ENCODE measurements at places on chromosomes 12 and 14.

GRCh38 chr12:69851976-69852375, 26.9 kb downstream of the MYRFL start:
- no peak for DNase-seq

DNA sequence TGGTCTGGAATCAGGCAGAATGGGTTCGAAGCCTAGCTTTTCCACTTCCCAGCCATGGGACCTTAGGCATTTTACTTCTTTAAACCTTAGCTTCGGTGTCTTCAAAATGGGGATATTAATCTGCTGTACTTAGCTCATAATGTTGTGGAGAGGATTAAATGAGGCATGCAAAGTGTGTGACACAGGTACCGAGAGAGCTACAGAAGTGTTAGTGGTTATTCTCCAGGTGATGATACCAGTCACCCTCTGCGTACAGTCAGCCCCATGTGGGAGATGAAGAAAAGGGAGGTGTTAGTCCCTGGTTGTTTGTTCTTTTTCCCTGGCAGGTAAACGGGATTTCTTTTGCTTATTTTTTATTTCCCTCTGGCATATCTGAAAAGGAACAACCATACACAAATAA, 212.1 kb downstream of the PHLDA1 start:
- DNase-seq, result no peak

DNA sequence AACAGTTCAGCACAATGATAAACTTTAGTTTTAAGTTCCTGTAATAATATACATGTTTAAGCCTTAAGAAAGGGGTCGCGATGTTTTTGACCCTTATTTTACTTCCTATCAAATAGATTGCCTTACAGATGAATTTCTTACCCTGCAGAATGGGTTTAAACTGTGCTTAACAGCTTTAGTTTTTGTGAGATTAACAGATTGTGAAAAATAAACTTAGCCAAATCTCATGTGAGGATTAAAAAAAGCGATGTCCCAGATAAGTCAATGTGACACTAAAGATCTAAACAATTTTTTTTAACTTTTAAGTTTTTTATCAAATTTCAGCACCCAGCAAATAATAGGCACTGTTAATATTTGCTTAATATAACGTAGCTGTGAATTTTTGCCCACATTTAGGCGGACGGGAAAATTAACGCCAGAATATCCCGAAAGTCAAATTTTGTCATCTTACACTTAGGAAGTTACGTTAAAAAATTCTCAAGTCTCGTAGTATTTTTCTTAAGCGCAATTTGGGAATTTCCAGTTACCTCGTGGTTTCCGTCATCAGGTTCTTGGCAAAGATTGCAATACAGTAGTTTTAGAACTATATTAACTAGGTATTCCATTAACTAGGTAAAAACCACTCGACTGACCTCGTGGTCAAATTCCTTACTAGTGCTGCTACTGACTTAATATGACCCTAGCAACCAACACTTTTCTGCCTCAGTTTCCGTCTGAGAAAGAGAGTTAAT, 1.2 kb downstream of the HNRNPC start:
- DNase-seq, result no peak

GRCh38 chr12:44428825-44429224, 447.3 kb downstream of the NELL2 start:
- no peak for DNase-seq

DNA sequence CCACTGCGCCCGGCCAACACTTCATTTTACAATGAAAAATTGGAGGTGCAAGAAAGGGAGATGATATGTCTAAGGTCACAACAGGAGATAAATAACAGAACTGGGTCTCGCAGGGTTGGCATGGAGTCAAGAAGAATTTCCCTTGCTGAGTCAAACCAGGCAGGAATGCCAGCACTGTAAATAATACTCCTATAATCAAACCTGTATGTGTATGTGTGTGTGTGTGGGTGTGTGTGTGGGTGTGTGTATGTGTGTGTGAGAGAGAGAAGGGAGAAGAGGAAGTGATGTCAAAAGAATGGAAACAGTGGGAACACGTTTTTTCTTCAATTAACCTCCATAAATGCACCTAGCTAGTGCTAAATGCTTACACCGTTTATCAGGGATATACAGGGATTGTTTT, 70.4 kb downstream of the TMEM116 start:
- no peak for DNase-seq

GRCh38 chr14:29643433-29644211, 284.0 kb downstream of the PRKD1 start:
- DNase-seq, result no peak

GRCh38 chr12:75364919-75365318, 26.0 kb upstream of the GLIPR1L2 start:
- DNase-seq, result no peak

GRCh38 chr14:93219103-93219726, 12.2 kb downstream of the UBR7 start:
- no peak for DNase-seq

DNA sequence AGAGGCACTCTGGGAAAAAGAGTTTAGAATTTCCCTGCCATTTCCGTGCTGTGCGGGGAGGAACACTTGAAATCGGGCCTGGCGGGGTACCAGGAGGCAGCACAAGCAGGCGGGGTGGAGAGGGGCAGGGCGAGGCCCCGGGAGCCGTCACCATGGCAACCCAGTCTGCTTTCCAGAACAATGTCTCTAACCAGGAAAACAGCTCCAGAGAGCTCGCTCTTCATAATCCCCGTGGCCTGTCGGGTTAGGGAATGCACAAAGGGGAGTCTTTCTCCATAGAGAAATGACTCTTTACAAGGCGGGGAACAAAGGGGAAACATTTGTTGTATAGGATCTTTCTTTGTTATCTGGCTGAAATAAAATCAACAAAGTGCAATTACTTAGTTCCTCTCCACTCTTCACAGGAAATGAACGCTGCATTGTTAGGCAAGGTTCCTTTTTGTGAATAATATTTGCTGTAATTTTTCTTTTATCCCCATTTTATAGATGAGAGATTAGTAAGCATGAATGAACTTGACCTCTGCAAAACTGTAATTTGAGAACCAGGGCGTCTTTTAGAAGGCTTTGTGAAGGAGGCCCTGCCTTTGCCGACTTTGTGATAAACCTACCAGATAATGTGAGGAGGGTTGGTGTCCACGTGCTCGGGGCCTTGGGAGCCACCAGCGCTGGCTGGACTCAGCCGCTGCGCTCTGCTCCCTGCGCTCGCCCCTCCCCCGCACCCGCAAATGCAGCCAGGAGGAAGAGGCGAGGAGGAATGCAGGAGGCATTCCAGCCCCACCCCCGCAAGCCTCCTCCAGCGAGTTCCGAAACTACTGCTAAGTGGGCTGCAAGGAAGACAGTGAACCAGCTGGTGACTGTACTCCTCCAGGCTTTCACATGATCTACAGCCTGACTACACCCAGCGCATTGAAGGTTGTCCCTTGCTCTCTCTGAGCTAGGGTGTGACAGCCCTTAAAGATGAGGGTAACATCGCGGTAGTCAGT, 105.2 kb upstream of the ATF7IP start:
- DNase-seq, result no peak

DNA sequence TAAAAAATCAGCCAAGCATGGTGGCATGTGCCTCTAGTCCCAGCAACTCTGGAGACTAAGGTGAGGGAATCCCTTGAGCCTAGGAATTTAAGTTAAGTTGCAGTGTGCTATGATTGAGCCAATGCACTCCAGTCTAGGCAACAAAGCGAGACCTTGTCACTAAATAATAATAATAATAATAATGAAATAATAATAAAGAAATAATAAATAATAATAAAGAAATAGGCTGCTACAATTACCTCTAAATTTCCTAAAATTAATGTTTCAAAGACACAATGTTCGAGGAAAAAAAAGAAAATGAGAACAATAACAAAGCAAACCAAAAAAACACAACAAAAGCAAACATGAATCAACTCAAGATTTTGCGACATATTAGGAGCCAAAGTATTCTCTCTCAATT, 29.7 kb downstream of the RALGAPA1 start:
- no peak for DNase-seq

GRCh38 chr12:109737631-109738030, 24.0 kb downstream of the FAM222A start:
- no peak for DNase-seq

- DNase-seq, result no peak
Measured at GRCh38 chr12:109840305-109841074, 7.3 kb upstream of the TRPV4 start.

DNA sequence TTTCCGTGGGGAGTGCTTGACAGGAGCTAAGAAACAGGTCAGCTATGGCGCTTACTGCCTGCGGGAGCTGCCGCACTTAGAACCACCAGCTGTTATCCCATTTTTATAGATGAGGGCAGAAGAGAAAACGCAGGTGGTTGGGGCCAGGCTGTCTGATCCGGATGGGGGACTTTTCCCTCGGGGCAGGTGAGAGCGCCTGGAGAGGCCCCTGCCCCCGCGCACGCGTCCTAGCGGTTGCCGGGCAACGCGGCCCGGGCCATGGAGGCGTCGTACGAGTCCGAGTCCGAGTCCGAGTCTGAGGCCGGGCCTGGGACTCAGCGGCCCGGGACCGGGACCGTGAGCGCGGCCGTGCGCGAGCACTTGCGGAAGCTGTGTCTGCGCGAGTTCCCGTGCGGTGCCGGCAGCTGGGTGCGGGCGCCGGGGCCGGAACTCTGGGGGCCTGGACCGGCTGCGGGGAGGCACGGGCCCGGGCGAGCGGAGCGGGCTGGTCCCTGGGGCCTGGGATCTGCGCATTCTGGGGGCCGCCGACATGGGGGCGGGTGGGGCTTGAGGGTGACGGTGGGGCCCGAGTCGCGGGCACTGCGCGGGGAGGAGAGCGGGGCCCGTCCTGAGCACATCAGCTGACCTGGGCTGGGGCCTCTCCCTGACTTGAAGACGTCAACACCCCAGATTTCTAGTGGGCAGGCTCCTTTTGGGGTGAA, at the start of gene LRRC43:
LRRC43 (plus strand) TSS at position 237 of the 701 bp plus-strand sequence; CDS start at position 259, 22 bp downstream.
- DNase-seq, result no peak

DNA sequence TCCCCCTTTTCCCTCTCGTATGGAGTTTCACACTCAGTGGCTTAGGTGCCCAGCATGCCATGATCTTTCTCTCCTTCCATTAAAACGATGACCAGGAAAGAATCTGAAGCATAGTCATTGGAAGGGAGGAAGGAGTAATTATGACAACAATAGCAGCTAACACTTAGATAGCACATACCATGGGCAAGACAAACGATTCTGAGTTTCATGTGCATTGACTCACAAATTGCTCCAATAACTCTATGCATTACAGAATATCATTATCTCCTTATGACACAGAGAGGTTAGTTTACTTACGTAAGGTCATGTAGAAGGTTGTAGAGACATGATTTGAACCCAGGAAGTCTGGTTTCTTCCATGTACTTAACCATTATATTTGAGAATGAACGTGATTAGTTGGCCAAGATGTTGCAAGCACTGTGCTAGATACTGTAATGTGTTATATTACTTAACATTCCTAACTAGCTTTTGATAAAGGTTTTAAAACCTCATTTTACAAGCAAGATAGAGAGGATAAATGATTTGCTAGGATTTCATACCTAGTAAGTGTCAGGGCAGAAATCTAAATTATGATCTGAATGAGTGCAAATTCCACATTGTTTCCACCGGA, 162.4 kb downstream of the CAND1 start:
- DNase-seq, result no peak

GRCh38 chr14:95133282-95133681, 24.0 kb downstream of the DICER1 start:
- no peak for DNase-seq

DNA sequence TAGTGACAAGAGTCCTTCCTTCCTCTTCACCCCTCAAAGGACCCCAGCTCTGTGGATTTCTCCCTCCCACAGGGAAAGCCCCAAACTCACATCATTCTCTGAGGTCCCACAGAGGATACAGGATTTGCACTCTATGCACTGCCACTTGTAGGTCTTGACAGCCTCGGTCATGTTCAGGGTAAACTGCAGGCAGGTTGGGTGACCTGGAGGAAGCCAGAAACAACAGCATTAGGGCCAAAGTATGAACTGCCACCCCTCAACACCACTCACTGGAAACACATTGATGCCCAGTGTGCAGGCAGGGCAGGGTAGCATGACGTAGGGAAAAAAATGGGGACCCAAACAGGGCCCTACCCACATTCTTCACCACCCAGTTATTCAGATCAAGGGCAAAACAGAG, 264.4 kb downstream of the DPF3 start:
- DNase-seq, result no peak

GRCh38 chr14:96978525-96979272, 181.5 kb downstream of the VRK1 start:
- no peak for DNase-seq

DNA sequence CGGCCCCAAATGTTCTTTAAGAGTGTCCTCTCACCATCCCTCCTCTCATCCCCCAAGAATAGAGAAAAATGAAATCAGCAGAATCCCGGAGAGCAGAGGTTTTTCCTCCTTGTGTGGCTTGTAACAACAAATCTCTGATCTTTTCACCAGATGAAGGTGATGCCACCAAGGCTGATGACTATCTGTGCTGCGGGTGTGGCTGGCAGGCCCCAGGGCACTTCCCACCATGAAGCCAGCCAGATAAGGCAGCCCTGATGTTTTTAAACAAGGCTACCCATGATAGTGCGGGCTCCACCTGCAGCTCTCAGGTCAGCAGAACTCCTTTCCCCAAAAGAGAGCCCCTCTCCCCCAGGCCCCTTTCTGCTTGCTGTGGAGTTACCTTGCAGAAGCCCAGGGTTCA, 58.0 kb upstream of the PARP11 start:
- DNase-seq, result no peak

DNA sequence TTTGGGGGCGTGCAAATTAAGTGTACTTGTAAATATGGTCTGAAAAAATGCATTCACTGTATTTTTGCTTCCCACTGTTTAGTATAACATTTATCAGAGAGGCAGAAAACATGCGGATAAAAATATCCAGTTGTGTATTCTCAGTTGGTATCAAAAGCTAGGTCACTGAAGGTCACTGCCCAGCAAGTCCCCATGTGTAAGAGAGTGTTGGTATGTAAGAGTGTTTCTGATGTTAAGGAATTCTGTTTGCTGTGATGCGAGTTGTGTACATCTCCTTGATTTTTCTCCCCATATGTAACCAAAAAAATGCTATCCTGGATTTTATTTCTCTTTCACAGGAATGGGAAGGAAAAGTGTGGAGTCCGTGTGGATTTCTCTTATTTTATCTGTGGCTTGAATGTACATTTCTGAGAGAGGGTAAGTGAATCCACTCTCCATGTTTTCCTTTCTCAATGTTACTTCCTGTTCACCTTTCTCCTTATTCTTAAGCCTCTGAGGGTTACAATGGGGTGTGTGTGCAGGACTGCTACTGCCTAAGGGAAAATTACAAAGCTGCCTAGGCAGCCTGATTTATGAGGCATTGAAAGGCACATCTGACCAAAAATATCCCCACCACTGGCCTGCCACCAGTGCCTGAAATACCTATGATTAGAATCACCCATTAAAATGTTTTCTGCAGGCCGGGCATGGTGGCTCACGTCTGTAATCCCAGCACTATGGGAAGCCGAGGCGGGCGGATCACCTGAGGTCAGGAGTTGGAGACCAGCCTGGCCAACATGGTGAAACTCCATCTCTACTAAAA, 97.9 kb upstream of the USP44 start:
- DNase-seq, result no peak

DNA sequence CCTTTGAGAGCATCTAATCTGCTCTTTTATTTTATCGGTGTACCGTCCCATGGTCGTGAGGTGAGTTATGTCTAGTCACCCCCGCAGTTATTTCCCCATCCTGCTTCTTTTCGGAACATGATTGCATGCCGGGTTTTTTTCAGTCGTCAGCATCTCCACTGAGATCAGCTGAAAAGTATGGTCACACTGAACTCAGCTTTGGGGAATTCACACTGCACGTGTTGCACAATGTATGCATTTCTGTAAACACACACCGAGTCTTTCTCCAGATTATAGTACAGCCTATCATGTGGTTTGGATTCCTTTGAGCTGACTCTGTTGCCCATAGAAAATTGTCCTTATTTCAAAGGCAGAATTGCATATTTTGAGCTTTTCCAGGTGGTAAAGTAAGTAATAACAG, 24.6 kb downstream of the PLXNC1 start:
- no peak for DNase-seq

- DNase-seq, result no peak
Measured at GRCh38 chr12:8677362-8677761, 14.7 kb upstream of the MFAP5 start.
